ENCODE measurements at places on chromosomes 7 and 10.

DNA sequence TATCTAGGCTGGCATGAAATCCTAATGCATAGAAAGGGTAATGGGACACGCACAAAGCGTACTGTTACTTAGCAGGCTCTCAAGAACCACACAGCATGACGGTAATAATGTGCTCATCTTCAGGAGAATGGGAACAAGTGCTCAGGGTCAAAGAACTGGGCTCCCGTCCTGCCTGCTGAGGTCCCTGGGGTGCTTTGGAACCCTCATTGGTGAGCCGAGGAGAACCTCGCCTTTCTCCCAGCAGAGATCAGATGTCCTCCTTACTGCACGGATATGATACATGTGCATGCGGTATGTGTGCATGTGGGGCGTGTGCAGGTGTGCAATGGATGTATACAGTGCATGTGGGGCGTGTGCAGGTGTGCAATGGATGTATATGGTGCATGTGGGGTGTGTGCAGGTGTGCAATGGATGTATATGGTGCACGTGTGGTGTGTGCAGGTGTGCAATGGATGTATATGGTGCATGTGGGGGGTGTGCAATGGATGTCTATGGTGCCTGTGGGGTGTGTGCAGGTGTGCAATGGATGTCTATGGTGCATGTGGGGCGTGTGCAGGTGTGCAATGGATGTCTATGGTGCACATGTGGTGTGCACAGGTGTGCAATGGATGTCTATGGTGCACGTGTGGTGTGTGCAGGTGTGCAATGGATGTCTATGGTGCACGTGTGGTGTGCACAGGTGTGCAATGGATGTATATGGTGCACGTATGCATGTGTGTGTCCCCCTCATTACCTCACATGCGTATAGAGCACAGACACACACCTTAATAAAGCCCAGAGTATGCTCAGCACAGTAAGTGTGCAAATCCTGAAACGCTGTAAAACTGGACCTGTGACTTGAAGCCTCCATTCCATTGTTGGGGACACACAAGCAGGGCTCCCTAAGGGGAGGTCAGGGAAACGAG, 336.3 kb downstream of the PTPRN2 start:
- DNase-seq = no peak

- no peak for DNase-seq
Observed at GRCh38 chr7:10780400-10780747, 193.3 kb upstream of the PHF14 start.

DNA sequence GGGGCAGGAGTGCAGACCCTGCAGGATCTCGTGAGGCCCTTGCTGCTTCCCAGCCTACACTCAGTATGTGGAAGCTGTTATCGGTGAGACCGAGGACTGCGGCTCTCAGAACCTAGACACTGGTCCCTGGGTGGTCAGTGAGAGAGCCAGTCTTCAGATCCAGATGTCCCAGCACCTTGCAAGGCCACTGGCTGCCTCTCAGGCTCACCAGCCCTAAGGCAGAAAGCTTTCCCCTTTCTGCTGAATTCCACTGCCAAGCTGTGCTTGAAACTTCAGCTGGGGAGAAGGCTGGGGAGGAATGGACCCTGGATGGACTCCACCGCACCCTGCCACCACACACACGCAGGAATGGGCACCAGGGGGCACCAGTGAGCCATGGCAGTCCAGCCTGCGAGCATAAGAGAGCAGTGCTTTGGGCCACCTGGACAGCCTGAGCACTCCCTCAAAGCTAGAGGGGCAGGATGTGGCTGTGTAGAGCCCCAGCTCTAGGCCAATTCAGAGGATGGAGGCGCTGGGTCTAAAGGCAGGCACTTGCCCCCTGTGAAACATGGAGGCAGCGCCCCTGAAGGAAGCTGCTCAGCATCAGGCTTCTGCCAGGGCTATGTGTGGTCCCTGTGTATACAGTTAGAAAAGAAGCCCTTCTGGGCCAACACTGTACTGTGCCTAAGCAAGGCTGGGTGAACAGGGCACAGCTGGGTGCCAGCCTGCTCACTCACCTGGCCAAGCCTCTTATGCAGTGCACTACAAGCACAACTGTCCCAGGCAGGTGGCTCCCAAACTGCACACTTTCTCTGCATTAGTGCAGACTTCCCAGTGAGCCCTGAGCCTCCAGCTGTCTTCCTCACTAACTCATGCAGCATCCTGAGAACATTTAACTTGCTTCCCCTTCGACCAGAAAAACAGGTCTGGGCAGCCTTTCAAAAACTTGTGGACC, 21.6 kb downstream of the TMEM72 start:
- peak; percentile 88 for DNase-seq

DNA sequence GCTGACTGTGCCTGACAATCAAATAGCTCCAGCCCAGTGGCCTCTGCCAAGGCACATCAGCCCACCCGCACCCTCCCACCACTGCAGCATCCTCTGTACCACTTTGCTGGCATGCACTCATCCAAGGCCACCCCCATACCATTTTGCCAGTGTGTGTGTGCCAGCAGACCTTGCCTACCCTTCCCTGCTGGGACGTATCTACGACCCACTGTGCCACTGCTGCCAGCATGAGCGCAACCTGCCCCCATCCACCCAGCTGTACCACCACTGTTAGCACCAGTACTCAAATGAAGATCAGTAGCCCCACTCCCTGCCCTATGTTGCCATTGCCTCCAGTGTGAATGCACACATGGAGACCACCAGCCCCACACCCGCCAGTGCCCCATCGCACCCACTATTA, 149.4 kb upstream of the PTN start:
- DNase-seq = no peak

- DNase-seq = no peak
Observed at GRCh38 chr7:100521076-100521475, 17.9 kb upstream of the AGFG2 start.

DNA sequence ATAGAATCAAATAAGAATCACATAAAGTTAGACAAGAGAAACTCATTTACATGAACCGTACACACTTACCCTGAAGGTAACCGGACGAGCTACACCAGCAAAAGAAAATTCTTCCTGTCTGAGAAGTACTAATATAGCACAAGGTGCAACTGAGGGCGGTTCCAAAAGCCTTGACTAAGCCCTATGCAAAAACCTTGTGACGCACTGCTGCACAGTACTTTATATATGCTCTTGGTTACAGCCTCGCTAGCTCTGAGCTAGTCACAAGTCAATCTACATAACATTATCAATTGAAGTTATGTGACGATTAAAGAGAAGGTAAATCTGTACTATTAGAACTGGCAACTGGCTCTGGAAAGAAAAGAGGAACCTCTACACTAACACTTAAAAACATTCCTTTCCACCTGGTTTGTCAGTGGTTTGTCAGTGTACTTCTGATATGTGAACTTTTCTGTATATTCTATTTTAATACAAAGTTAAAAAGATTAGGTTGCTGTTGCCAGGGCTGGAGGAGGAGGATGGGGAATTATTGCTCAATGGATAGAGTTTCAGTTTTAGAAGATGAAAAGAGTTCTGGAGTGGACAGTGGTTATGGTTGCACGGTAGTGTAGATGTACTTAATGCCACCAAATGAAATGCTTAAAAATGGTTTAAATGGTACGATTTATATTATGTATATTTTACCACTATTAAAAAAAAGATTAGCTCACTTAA, 21.6 kb downstream of the NT5C3A start:
- DNase-seq = no peak

DNA sequence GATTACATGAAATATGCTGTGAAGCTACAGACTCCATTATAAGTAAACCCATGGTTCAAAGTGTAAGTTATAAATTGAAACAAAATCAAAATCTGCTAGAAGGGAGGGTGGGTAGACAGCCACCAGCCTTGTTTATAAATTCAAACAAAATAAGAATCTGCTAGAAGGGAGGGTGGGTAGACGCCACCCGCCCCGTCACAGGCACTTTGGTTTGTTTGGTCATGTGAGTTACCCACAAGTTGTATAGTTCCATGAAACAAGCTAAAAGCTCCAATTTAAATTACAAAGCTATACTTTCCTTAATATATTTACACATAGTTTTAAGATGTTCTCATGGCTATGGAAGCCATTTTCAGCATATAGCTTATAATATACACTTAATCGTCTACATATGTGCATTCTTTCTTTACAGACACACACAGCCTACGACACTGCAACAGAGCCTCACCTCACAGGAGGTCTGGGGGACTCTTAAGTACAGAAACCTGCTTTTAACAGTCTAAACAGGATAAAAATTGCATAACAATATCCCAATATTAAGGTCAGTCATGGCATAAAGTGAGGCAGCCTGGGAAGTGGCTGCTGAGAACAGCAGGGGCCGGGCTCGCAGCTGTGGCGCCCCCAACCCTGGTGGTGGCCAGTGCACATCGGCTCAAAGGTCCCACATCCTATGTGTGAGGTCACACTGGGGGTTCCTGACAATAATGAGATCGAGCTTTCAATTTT, 28.1 kb upstream of the NCAPG2 start:
- DNase-seq = no peak

- no peak for DNase-seq
Observed at GRCh38 chr10:46020344-46020657, 10.1 kb downstream of the NCOA4 start.

- DNase-seq = no peak
Observed at GRCh38 chr7:37142958-37143357, 305.7 kb downstream of the ELMO1 start.

DNA sequence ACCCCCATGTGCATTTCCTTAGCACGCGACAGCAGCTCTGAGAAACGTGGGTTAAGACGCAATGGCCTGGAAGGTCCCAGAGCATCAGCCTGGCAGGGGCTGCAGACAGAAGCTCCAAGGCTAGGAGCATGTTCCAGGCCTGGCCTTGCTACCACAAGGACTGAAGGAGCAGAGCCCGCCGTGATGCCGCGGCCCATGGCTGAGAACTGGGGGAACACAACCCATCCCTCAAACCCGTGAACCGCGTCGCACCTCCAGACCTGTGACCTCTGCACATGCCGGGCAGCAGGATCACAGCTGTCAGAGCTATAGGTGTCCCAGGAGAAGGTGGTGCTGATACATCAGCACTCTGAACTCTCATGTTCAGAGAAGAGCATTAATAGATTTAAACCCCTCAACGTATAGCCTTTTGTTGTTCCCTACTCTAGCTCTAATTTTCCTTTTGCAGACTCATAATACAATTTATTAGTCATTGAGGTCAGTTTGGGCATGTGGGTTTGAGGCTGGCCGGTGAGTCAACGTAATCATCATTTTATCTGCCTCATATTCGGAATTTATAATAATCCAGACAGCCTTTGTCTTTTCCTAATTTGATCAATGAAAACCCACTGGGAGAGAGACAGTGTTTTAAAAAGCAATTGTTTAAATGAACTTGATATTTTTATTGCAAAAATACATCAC, 222.5 kb upstream of the TCERG1L start:
- no peak for DNase-seq

- DNase-seq = peak; percentile 64
Observed at GRCh38 chr10:47383261-47384147, 589 bp downstream of the ZNF488 start.

- DNase-seq = no peak
Observed at GRCh38 chr7:72335561-72336381, 76.4 kb downstream of the CALN1 start.

DNA sequence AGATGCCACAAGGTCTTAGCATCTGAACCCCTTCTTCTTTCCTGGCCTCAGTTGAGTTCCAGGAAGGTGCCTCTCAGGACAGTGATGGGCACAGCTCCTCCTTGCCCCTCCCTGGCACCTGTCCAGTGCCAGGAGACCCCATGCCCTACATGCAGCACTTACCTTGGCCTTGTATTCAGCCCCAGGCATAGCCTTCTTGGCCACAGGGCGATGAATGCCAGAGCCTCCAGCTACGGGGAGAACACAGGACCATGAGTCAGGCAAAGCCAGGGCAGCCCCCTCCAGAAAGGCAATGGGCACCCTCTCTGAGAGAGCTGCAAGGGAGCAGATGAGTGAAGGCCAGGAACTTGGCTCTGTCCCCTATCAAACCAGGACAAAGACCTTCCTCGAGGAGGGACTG, 24.3 kb upstream of the FRAT2 start:
- DNase-seq = no peak

GRCh38 chr10:24324651-24325050, 115.7 kb downstream of the KIAA1217 start:
- no peak for DNase-seq

GRCh38 chr7:9407816-9408215, 974.4 kb downstream of the NXPH1 start:
- DNase-seq = no peak

DNA sequence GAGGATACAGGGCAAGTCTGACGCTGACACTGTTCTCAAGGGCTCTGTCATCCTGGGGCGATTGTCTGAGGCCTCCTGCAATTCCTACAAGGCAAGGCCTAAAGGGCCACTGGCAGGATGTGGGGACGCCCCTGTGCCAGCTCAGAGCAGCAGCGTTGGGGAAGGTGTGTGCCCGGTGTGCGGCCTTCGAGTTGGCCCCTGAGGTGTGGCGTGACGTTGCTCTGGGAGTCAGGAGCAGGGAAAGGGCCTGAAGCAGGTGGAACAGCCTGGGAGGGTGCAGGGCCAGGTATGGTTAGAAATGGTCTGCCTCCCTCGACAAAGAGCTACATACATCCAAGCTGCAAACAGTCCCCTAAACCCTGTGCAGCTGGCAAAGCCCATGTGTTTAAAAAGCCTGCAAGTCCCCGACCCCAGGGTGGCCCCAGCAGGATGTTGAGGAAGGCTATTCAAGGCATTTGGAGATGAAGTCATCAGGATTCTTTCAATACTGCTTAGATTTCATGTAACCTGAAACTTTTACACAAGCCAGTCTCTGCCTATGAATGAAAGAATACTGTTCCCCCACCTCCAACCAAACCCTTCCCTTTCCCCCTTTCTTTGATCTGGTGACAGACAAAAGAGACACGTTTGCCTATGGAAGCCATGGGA, 142.5 kb upstream of the TNS3 start:
- DNase-seq = no peak

DNA sequence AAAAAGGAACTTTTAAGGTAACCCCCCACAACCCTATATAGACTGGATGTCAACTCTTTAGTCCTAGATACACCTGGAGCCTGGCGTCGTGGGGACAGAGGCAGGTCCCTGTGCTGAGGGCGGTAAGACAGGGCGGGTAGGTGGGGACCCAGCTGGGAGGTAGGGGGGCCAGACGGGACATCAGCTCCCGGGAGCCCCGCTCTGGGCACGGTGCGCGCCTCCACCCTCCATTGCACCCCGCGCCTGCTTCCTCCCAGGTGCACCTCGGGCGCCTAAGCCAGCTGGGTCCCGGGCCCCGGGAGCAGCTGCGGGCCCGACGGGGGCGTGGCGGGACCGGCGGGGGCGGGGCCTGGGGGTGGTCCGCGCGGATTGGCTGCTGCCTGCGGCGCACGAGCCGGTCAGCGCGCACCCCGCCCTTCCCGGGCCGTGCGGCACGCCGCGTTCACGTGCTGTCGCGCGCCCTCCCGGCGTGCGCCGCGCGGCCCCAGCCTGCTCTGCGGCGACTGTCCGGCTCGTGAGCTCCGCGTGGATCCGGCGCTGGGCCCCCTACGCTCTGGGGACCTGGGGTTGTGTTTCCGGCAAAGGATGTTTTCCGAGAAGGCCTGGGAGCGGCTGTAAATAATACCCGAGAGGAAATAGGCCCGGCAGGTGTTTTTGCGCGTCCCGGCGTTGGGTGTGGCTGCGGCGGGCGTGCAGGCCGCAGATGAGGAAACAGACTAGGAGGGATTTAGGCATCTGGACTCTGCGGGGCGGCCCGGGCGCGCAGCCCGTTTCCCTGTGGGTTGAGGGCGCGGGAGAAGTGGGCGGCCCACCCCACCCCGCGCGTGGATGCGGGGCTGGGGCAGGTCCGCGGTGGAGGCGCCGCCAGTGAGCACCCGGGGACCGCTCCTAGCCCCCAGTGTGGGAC, 39.1 kb upstream of the PFKFB3 start:
- DNase-seq = peak; percentile 93

GRCh38 chr10:124344266-124344590, 74.5 kb downstream of the OAT start:
- DNase-seq = peak; percentile 47

- no peak for DNase-seq
Observed at GRCh38 chr7:6648066-6648814, 11.1 kb downstream of the ZNF316 start.

- no peak for DNase-seq
Observed at GRCh38 chr7:29044554-29044953, 86.4 kb upstream of the TRIL start.
